ENCODE measurements at places on chromosomes 6 and 20.
A peak's percentile ranks its signal among the peaks of the same experiment; 100 is the strongest.

GRCh38 chr6:113512576-113512975 lies 344.6 kb upstream of the MARCKS start:
- DNase-seq = no peak

GRCh38 chr20:35496481-35496880 lies 33.0 kb downstream of the C20orf173 start:
- DNase-seq = no peak

- DNase-seq = no peak
Measured at GRCh38 chr20:45096781-45097180, 4.1 kb downstream of the KCNS1 start.

DNA sequence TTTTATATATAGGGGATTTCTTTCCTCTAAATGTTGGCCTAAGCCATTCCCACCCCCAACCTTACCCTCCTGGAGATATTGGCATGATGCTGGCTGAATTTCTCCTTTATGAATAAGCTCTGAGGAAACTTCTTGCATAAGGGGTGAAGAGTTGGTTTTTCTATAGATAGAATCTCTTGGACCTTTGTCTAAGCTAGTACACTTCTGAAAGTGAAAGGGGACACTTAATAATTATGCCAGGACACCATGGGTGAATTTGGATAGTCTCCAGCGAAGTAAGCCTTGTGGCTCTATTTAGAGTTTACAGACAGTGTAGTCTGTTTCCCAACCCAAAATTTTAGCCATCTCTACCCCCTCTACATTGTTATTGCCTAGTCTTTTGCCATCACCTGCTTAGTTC lies 27.1 kb upstream of the FABP7 start:
- no peak for DNase-seq

DNA sequence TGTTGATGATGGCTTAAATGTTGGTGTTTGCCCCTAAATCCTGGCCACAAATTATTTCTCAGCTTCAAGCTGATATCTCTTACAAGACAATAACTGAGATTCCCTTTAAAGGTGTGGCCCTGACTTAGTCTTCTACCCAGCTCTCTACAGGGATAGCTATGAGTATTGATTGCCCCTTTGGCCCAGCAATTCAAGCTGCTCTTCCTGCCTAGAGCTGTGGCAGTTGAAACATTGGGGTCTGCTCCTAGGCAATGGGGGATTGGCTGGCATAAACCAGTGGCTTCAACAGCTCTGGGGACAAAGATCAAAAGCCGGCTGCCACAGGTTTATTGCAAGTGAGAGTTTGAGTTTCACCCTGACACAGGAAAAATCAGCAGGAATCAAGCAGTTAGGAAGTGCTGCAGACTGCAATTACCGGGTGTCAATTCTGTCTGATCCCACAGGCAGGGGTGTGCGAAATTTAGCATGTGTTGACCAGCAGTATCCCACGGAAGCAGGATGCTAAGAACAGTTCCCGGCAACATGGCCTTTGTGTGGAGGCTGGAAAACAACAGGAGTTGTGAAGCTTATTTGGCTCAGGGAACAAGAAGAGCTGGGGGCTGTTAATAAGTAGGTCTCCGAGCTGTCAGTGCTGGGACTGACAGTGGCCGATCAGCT lies 66.2 kb upstream of the IYD start:
- no peak for DNase-seq

- no peak for DNase-seq
Measured at GRCh38 chr6:128659878-128660622, 139.7 kb upstream of the PTPRK start.

DNA sequence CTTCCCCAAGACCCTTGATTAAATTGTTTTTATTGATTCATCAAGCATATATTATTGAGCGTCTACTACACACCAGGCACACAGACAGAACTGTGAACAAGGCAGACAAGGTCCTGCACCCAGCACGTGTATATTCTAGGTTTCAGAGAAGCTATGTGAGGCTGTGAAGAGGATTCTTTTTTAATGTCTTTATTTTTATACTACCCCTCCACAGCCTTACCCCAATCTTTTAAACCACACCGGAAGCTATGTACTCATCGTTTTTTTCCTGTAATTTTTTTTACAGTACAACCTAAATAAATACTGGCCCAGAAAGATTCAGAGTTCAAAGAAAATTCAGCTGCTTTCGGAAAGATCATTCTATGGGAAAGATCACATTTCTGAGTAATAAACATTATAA lies 10.0 kb downstream of the SGK1 start:
- no peak for DNase-seq

GRCh38 chr6:68333442-68333841 lies 301.6 kb upstream of the ADGRB3 start:
- DNase-seq = no peak

- no peak for DNase-seq
Measured at GRCh38 chr6:168496997-168497331, 56.0 kb downstream of the SMOC2 start.

DNA sequence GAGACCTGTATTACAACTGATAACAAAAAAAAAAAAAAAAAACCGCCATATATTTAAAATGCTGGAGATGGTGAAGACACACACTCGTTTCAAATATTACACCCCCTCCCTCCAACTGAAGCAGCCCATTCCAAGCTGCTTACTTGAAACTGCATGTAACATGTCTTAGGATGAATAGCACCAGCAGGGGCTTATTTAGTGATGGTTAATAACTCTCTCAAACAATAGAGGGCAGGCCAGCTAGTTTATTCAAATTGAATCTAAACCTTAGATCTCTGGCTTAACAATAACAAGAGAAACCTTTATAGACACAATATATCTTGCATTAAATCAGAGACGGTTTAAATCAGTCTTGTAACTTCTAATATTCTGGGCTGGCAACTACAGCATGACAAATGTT lies 9.3 kb upstream of the JPH2 start:
- no peak for DNase-seq

DNA sequence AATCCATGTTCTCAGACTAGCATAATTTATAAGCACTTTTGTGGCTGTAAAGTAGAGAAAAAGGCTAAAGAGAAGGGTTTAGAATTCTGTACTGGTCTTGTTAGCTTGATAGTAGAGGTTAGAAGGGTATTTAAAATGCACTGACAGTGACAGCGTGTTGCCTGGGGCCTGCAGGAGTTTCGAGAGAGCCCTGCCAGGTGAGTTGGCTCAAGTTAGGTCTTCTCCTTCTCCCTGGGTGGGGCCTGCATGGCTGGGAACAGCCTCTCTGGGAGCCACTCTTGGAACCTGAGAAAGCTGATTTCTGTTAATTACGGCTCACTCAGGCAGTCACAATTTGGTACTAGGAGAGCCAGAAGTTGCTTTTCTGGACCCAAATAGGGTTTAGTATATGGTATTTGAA lies 103.7 kb downstream of the ARID1B start:
- no peak for DNase-seq

DNA sequence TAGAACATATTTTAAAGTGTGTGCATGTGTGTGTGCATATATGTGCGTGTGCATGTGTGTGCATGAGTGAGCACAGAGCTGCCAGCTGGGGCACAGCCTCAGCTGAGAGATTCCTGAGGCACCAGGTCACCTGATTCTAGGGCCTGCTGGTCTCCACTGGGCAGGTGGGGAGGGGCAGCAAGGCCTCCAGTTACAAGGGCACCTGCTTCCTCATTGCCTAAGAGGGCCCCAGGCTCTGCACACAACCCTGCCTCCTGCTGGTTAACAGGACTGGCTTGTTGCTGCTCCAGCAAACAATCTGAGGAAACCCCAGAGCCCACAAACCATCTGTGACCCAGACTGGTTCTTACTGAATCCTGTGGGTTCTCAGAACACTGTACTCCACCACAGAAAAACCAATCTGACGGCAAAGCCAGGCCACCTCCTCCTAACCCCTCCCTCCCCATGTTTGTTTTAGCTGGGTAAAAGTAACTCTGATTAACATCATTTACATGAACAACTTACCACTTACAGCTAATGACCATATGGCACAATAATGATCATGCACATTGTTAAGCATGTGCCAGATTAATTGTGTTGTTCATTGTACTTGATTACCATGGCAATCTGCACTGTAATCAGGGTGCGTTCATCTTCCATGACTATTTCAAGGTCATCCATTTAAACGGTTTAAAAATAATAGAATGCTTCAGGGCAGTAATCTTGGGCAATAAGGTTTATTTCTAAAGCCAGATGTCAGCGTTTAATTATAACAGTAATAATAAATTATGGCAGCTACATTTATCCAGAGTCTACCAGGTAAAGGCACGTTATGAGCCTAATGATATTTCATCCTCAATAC lies 23.1 kb upstream of the UBE2J1 start:
- peak; percentile 19 for DNase-seq

All from esophagus squamous epithelium (tissue), 5 donors.